ENCODE measurements at places on chromosomes 16 and 17.

DNA sequence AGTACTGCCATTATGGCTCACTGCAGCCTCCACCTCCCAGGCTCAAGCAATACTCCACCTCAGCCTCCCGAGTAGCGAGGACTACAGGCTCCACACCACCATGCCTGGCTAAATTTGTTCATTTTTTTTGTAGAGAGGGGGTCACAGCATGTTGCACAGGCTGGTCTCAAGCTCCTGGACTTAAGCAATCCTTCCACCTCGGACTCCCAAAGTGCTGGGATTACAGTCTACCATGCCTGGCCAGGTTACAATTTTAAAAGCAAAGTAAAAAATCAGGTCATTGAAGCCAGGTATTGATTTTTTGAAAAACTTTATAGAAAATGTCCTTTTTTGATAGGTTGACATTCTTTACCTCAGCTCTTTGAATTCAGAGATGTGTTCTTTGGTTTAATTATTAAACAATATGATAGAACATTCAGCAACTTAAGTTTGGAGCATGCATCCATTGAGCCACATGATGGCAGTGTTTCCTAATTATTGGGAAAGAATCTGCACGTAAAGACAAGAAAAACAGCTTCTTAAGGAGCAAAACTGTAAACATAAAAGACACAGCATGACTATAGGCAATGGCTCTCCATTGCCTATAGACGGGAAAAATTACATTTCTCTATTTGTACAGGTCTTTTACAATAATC lies 1.7 kb upstream of the SLC16A11 start:
- DNase-seq = peak; percentile 43

DNA sequence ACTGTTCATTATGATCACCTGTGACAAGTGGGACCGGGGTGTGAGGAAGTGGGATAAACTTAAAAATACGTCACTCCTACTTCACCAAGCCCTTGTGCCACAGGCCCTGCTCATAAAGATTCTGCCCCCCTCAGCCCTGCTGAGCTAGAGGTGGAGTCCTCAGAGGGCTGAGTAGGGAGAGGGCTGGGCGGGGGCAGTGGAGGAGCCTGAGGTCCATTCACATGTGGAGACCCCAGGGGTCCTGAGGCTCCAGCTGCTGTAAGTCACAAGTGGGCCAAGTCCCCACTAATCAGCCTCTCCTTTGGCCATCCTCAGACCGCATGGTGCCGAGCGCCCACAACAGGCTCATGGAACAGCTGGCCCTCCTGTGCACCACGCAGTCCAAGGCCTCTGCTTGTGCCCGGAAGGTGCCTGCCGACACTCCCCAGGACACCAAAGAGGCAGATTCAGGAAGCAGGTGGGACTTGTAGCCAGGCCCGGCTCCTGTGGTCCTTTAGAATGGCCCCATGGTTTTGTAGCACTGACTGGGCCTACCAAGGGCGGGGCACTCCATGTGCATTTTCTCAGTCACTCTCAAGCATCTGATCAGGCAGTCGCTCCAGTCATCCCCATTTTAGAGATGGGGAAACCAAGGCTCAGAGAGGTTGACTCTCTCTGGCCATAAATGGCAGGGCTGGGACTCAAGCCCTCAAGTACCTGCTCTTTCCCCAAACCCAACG lies 10.4 kb downstream of the DNAAF8 start:
- peak; percentile 37 for DNase-seq

- DNase-seq = no peak
These were observed 7.2 kb downstream of the OR2C1 start for GRCh38 chr16:3362931-3363330.

GRCh38 chr16:89890200-89890599 lies 16.8 kb downstream of the TCF25 start:
- no peak for DNase-seq

GRCh38 chr16:12874186-12874585 lies 27.2 kb upstream of the SHISA9 start:
- no peak for DNase-seq

DNA sequence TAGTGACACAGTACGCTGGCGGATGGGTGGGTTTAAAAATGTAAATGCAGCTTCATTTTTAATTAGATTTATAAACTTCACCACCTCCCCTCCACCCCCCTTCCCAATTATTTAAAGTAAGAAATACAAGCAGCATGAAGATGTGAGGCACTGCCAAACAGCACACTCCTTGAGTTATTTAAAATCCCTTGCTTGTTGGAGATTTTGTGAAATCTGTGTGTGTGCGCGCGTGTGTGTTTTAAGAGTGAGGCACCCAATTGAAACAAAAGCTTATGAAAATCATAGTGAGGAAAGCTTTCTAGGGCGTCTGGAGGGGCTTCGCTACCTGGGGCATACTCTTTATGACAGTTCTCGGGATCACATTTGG lies 219.6 kb upstream of the IRX3 start:
- no peak for DNase-seq

GRCh38 chr16:86296256-86296655 lies 214.1 kb upstream of the FOXF1 start:
- no peak for DNase-seq

- DNase-seq = no peak
These were observed 116.9 kb downstream of the USP22 start for GRCh38 chr17:20925954-20926353.

- peak; percentile 18 for DNase-seq
These were observed 10.1 kb downstream of the SLC7A6 start for GRCh38 chr16:68274441-68274840.

DNA sequence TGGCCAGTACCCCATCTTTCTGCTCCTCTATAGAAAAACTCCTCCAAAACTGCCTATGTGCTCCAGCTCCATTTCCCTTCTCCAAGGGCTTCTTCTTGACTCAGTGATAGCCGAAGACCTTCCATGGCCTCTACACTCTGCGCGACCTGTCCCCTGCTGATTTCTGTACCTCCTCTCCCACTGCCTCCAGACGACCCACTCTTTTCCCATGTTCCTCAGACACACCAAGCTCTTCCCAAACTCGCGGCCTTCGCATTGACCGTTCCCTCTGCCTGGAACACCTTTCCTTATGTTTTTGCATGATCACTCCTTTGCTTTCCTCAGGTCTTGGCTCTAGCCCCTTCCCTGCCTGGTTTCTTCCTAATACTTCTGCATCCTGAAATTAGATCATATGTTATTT lies 255.6 kb upstream of the SDK2 start:
- DNase-seq = no peak

DNA sequence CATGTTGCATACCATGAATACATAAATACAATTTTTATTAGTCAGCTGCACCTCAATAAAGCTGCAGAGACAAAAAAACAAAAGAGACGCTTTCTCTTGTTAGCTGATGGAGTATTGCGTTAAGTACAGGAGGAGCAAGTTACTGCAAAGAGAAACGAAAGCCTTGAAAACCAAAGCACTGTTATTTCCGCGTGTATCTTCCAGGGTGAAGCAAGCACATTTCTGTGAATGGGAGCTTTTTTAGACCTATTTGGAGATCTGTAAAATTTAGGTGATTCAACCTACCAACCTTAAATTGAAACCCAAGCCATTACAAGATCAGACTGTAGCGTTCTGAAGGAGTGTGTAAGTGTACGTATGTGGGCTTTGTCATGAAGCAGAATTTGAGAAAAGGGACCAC lies 390.4 kb downstream of the SOX9 start:
- DNase-seq = no peak

GRCh38 chr16:13997933-13998332 lies 73.2 kb upstream of the MRTFB start:
- DNase-seq = peak; percentile 56

DNA sequence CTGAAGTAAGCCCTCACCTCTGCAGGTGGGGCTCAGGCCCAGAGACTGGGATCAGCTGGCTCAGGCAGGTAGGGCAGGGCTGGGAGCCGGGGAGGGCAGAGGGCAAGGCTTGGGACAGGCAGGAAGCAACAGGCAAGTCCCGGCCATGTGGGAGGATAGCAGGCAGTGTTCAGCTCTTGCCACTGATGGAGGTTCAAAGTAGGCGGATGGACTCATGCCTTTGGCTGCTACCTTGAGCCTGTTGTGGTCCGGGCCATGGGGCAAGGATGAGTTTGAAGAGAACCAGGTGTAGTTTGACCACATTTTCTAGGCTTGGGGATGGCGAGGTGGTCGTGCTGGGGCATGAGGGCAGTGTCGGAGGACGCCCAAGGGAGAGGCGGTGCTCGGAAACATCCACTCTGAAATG lies 2.7 kb downstream of the PRCD start:
- no peak for DNase-seq

GRCh38 chr16:66462912-66463311 lies 35.8 kb downstream of the BEAN1 start:
- DNase-seq = no peak

DNA sequence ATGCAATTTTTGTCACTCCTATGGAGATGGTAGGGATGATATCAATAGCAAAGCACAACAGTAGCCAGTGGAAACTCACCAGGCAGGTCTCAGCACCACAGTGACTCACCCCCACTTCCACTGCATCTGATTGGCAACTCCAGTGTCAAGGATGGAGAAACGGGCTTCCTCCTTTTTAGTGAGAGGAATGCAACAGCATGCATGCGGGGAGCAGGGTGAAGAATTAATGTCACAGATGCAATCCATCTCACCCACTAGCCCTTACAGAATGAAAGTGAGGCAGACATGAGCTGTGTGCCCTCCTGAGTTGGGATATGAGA lies 467.0 kb upstream of the C16orf82 start:
- DNase-seq = no peak

DNA sequence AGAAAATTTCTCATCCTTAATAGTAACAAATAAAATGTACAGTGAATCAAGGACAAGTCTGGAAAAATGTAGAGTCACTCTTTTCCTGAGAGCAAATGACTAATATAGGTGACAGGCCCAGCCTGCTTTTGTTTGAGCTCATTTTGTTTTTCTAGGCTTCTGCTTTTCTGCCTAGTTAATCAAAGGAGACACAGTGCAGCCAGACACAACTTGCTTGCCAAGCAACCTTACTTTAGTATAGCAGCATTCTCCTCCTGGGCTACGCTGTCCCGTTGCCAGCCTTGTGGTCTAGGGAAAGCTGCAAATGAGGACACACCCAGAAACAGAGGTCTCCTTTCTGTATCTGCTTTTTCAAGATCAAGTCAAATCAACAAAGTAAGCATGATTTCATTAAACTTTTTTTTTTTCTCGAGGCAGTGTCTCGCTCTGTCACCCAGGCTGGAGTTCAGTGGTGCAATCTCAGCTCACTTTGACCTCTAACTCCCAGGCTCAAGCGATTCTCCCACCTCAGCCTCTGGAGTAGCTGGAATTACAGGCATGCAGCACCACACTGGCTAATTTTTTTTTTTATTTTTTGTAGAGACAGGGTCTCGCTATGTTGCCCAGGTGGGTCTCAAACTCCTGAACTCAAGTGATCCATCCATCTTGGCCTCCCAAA lies 17.2 kb downstream of the GINS3 start:
- no peak for DNase-seq

- DNase-seq = no peak
These were observed 119.1 kb downstream of the KCNJ12 start for GRCh38 chr17:21495281-21495680.

DNA sequence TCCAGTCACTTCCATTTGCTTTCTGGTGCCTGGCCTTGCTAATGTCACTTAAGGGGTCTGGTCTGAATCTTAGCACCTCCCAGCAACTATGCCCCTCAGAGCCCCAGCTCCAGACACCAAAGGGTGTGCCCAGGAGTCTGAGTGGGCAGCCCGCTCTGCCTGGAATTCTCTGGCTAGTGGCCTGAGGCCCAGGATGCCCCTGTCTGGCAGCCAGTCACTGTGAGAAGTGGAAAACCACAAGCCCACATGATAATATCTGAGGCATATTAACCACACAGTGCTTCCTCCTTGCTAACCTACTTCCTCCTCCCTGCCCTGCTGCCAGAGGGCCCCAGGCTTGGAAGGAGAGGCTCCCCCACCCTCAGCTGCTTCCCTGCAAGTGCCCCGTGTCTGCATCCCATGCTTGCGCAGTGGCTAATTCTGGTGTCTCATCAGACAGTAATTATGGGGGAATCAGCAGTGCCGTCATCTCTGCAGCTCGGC lies 14.0 kb downstream of the SRCIN1 start:
- peak; percentile 59 for DNase-seq

GRCh38 chr17:13787636-13788035 lies 185.9 kb upstream of the HS3ST3A1 start:
- DNase-seq = no peak

DNA sequence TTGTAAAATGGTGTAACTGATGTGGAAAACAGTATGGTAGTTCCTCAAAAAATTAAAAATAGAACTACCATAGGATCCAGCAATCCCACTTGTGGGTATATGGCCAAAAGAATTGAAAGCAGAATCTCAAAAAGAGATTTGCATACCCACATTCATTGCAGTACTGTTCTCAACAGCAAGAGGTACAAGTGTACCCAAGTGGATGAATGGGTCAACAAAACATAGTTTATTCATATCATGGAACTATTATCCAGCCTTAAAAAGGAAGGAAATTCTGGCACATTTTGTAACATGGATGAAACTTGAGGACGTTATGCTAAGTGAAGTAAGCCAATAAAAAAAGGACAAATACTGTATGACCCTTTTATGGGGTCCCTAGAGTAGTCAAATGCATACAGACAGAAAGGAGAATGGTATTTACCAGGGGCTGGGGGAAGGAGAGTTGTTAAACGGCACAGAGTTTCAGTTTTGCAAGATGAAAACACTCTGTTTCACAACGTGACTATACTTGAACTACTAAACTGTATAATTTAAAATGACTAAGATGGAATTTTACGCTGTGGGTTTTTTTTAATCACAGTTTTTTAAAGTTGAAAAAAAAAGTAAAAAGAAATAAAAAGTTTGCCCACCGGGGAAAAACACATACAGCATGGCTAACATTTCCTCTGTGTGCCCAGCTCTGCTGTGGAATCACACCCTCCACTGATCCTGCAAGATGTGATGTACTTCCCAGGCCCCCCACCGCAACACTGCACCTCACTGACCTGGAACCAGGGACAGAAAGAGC lies 6.1 kb downstream of the TVP23A start:
- DNase-seq = no peak

- DNase-seq = no peak
These were observed 8.7 kb downstream of the CCDC47 start for GRCh38 chr17:63764716-63765115.

DNA sequence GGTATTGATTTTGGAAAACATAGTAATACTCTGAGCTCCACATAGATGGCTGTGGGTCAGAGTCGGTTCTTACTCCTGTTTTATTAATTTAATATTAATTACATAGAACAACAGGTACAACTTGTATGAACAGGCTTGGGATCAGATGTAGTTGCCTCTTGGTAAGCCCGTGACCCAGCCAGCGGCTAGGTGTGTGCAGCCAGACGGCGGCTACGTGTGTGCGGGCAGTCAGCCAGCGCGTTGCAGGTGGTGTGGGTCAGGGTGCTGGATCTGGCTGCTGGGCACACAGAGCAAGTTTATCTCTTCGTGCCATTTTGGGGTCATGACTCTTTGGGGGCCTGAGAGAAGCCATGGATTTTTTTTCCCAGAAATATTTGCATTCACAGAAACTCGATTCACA lies 30.3 kb downstream of the DBNDD1 start:
- DNase-seq = no peak
